ENCODE measurements at places on chromosomes 5 and 9.

DNA sequence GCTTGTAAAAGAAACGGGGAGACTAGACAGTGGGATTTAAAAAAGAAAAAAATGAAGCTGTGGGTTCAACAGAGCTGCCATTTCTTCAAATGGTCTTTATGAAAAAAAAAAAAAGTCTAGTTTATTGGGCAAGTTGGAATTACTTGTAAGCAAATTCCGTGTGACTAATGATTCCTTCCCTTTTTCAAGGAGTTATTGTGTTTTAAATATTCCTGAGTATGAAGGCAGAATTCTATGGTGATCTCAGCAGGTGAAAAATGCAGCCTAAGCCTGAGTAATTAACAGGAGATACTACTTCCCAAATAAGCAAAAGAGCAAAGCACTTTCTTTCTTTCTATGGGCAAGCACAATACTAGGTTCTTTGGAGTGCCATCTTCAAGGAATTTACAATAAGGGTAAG, 481.9 kb downstream of the ZNF608 start:
- no peak for DNase-seq

DNA sequence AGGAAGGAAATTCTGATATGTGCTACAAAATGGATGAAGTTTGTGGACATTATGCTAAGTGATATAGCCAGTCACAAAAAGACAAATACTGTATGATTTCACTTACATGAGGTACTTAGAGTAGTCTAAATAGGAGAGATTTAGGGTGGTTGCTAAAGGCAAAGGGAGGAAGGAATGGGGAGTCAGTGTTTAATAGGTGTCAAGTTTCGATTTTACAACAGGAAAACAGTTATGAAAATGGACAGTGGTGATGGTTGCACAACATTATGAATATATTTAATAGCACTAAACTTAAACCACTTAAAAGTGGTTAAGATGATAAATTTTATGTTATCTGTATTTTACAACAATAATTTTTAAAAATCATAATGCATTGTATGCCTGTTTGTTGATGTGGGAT, 40.4 kb upstream of the ECM2 start:
- no peak for DNase-seq

- DNase-seq = peak; percentile 67
These were observed 64.1 kb downstream of the PDE4D start for GRCh38 chr5:59829386-59829785.

GRCh38 chr9:35116539-35116897, 856 bp upstream of the ATOSB start:
- no peak for DNase-seq

DNA sequence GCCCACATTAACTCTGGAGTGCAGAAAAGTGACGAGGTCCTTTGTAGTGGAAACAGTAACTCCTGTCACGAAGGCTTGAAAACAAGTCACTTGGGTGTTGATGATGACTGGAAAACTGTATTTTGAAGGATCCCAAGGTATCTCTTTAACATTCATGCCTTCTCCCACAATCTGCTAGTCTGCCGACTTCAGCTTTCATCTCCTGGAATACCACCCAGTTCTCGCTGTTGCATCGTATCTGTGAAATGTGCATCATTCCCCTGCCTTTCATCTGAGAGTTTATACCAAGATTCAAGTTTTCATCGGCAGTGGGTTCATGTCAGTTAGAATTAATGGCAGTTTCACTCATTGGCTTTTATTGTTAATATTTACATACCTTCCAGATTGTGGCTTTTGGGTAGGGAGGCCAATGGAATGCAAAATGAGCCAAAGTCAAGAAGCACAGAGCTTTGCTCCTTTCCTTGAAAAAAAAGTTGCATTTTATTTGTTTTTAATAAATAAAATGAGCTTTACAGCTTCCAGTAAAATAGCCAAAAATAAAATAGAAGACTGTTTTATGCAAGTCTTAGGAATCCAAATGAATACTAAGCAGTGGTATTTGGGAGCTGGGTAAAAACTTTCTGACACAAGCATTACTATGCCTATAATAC, 575.2 kb upstream of the WWC1 start:
- peak; percentile 82 for DNase-seq

GRCh38 chr9:37707748-37708147, 45.9 kb upstream of the TRMT10B start:
- DNase-seq = no peak

GRCh38 chr5:173029499-173029921, 26.6 kb upstream of the CREBRF start:
- no peak for DNase-seq

DNA sequence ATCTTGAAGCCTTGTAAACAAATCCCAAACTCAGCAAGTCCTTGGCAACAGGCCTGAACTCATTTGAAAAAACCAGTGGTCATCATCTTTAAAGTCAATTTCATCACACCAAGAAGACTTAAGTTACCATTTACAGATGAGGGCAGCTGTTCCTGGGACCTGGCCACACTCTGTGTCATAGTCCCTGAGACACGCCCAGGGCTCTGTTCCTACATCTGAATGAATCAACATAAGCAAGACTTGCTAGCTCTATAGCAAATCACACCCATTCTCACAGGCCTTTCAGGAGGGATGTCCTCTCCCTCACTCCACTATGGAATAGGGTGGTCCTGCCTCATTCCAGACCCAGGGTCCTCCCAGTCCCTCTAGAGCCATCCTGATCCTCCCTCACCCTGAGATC, 142.8 kb downstream of the NSG2 start:
- no peak for DNase-seq

DNA sequence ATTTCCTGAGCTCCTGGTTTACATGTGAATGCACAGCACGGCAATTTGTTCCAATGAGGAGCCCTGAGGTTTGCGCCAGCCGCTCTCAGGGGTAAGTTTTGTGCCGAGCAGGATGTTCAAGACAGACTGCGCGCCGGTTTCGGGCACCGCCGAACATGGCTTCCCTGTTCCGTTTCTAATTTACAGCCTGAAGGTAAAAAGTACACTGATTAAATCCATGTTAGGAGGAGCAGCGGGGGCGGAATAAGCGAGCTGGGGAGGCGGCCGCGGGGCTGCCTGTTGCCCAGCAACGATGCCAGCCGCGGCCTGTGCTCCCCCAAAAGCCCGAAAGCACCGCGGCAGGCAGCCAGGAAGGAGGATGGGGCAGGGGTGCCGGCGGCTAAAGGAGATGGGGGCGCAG, 6.4 kb downstream of the SOWAHA start:
- DNase-seq = no peak

DNA sequence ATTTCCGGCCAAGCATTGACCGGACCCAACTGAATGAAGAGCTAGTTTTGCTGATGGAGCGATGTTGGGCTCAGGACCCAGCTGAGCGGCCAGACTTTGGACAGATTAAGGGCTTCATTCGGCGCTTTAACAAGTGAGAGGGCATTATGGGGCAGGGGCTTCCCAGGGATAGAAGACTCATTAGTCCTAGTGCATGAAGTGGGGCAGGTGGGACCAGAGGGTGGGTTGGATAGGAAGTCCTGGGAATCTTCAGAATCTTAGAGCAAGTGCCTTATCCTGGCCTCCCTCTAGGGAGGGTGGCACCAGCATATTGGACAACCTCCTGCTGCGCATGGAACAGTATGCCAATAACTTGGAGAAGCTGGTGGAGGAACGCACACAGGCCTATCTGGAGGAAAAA, 6.0 kb downstream of the SPAG8 start:
- no peak for DNase-seq

DNA sequence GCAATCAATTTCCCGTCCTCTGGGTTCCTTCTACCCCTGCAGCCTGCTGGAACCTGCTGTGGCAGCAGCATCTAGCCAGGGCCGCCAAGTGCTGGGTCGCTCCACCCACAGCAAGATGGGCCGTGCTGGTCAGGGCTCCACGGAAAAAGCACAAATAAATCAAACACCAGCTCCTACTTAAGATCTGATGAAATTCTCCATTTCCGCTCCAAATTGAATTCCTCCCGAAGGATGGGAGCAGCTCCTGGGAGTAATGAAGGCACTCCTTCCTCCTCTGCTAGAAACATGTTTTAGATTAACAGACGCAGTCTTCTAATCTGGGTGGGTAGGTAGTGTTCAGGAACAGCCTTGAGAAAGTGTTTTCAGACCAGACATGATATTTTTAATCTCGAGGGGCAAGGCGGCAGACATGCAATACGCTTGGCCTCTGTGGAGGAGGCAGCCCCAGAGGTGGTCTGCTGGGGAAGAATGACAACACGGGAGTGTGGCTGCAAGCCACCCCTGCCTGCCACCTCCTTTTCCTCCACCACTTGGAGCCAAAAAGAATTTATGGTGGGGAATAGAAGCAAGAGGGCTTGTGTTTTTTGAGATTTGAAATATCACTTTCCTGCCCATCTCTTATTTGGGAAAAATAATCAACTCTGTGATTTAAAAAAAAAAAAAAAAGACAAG, 194.1 kb downstream of the AOPEP start:
- no peak for DNase-seq

GRCh38 chr9:33196736-33197135, 29.6 kb upstream of the B4GALT1 start:
- no peak for DNase-seq

GRCh38 chr5:143244990-143245389, 158.5 kb downstream of the NR3C1 start:
- no peak for DNase-seq

GRCh38 chr5:178176791-178177190, 10.4 kb downstream of the GMCL2 start:
- no peak for DNase-seq

DNA sequence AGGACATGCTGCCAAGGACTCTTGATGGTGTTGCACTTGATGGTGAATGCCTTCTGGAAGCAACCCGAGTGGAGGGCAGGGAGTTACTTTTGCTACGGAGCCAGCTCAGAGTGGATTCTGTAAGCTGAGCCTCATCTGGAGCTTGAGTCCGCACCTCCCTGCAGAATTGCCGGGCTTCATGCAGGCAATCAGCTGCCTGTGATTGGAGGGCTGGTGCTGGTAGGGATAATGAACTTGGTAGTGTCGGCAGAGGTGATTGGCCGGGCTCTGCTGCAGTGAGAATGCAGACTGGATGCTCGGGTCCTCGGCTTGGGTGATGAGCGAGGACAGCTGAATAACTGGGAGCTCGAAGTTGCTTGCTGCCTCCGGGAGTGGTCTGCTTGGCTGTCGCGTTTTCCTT, 23.1 kb downstream of the SLC25A25 start:
- DNase-seq = peak; percentile 63

- DNase-seq = no peak
These were observed 1278.0 kb downstream of the EFNA5 start for GRCh38 chr5:106392766-106393165.

- no peak for DNase-seq
These were observed 131.6 kb downstream of the GABRB2 start for GRCh38 chr5:161414896-161415295.

DNA sequence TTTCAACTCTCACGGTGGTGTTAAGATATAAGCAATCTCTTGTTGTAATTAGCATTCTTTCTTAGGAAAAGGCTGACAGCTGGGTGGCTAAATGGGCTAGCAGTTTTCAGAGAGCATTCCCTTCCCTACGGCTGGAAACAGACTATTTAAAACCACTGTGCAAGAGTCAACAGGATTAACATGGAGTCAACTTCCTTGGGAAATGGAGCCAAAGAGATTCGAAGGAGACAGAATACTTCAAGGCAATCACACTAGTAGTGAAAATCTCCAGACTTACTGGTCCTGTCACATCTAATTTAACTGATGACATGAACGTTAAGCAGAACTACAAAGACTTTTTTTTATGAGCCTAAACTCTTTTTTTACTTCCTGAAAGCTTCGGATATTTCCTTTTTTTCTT, 453.3 kb upstream of the ITGA1 start:
- DNase-seq = no peak

DNA sequence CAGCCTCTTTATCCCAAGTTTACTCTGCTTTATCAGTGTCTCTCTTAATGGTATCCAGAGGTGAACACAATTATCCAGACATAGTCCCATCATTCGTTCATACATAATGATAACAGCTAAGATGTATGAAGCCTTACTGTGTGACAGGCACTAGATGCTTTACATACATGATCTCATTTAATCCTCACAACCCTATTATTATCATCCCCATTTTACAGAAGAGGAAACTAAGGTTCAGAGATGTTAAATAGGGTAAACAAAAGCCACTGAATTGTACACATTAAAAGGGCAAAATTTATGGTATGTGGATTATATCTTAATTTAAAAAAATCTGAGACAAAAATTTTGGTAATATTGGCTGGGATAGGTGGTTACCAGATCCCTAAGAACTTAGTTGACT, 124.1 kb upstream of the TBC1D2 start:
- no peak for DNase-seq

DNA sequence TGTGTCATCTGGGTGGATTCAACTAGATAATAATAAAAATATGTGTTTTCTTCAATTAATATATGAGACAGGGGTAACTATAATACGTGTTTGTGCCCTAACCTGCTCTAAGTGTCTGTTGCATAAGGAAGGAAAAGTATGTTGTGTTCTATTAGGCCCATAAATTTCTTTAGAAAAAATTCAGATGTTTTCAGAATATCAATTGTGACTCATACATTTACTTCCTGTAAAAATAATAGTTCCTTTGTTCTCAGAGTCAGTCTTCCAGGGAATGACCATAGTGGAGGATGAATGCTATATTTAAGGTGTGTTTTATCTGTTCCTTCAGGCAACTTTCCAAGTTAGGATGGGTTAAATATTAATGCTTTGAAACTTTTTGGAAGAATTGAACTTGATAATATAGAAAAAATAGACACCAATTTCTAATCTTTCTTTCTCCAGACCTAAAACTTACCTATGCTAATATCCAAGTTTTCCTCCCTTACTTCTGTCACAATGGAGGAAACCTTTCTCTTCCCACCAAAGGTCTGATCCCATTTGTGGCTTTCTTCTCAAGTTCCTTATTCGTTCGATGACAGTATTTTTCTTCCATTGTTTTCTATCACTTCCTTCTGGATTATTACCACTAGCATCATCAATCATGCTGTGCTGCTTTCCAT, 49.9 kb downstream of the ISL1 start:
- no peak for DNase-seq

- no peak for DNase-seq
These were observed 71.0 kb upstream of the BARHL1 start for GRCh38 chr9:132511191-132511999.

DNA sequence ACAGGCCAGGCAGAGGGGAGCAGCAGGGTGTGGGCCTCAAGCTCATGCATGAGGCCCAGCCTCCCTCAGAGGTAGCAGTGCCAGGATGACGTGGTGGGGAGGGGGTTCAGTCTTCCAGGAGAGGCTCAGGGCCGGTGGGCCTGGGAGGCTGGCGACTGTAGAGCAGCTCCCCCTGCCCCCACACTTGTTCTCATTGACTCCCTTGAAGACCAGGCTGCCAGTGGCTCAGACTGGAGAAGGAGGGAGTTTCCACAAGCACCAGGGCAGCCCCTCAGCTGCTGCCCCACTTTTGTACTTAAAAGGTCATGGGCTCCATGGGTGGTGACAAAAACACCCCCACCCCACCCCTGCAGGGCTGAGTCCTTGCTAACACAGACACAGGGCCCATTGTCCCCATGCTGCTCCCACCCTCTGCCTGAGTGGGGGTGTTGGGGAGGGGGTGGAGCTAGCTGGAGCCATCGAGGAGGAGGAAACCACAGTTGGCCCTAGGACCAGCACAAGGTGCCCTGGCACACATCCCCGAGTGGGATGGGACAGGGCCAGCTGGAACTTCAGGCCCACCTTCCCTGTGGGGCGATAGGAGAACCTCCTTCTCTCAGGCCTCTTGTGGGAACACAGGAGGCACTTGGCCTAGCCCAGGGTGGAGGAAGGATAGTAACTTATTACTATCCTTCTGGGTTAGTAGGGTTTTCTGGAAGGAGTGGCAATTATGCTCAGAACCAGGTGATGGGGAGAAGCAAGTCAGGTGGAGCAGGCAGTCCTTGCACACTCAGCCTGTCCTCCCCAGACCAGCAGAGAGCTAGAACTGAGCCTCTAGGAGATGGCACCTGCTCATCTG, 10.7 kb downstream of the PDLIM4 start:
- no peak for DNase-seq

- no peak for DNase-seq
These were observed 137.3 kb downstream of the PHF2 start for GRCh38 chr9:93713716-93714115.
